ENCODE measurements at places on chromosomes 12 and 14.

GRCh38 chr14:23160924-23161522 is 22.4 kb downstream of the SLC7A8 start:
- no peak for DNase-seq

- peak; percentile 38 for DNase-seq
These were observed 102.2 kb downstream of the ERC1 start for GRCh38 chr12:1093166-1093751.

- no peak for DNase-seq
These were observed 42.4 kb downstream of the CACNA2D4 start for GRCh38 chr12:1876086-1876485.

DNA sequence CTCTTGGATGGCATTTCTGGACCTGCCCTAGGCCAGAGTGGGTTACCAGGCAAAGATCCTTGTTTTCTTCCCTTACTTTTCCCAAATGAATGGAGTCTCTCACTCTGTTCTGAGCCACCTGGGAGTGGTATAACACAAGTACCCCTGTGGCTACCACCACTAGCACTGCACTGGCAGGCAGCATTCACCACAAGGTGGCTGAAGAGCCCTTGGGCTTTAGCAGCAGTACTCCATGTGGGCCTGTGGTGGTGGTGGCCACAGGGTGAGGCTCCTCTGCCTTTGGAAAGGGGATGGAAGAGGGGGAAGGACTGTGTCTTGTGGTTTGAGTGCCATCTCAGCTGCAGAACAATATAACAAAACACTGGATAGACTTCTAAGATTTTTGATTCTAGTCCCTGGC is 38.1 kb upstream of the LMNTD1 start:
- no peak for DNase-seq

- no peak for DNase-seq
These were observed 198.7 kb upstream of the PLEKHG7 start for GRCh38 chr12:92503971-92504593.

GRCh38 chr14:80427101-80427500 is 215.8 kb upstream of the DIO2 start:
- DNase-seq: no peak

DNA sequence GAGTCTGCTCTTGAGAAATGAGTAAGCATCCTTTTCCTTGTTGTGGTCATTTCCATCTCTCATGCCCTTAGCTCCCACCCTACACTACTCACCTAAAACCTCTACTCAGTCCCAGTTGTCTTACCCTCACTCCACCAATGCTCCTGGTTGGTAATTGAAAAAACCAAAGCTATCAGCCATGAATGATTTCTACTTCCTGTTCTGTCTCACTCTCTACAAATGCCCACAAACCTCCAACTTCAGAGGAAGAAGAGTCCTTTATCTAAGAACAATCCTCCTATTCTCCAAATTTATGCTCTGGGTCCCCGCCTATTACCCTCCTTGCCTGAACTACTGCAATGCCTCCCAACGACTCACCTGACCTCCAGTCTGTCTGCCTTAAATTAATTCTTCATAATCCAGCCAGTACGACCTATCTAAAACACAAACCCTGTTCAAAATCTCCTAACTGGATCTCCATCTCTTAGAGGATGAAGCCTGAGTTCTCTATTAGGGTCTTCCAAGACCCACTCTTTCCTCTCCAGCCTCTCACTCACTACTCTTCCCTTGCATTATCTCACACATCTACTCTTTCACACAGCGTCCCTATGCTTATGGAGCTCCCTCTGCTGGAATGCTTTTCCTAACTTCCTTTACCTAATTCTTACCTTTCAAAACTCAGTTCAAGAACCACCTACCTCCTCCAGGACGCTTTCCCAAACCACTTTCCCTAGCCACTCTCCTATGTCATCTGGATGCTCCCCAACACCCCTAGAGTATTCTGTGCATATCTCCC is 2.2 kb downstream of the DHRS1 start:
- no peak for DNase-seq

DNA sequence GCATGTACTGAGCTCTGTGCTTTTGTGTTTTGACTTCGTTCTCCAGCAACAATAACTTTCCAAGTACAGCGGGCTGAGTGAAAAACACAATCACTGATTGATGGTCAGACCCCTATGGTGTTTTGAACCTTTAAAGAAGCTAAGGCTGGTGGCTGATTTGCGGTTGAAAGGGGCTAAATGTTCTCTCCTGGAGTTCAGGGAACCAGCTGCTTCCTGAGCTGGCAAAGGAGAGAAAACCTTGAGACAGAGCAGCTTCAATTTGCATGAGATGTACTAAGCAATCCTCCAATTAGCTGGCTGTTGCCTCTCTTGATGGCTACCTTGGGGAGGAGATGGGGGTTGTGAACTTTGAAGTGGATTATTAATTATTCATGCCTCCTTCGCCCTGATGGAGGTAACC is 546.7 kb upstream of the SEL1L start:
- DNase-seq: no peak

DNA sequence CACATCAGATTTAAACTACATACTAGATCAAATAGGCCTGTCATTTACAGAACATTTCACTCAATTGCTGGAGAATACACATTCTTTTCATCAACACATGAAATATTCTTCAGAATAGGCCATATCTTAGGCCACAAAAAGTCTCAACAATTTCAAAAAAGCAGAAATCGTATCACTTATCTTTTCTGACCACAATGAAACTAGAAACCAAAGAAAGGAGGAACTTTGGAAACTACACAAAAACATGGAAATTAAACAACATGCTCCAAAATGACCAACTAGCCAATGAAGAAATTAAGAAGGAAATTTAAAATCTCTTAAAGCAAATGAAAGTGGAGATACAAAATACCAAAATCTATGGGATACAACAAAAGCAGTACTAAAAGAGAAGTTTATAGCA is 35.1 kb downstream of the PARP11 start:
- DNase-seq: no peak

GRCh38 chr14:99475179-99475578 is 5.5 kb downstream of the SETD3 start:
- DNase-seq: no peak

GRCh38 chr12:43221216-43221615 is 330.8 kb downstream of the ADAMTS20 start:
- DNase-seq: no peak

DNA sequence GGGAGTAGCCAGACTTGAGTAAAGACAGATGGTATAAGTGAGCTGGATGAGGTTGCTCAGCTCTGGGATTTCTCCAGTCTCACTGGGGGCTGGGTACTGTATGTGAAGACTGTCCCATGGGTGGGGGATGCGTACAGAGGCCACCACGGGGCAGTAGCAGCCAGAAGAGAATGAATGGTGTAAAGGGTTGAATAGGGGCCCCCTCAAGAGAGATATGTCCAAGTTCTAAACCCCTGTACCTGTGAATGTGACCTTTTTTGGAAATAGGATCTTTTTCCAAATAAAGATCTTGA is 21.8 kb upstream of the BCDIN3D start:
- DNase-seq: no peak

DNA sequence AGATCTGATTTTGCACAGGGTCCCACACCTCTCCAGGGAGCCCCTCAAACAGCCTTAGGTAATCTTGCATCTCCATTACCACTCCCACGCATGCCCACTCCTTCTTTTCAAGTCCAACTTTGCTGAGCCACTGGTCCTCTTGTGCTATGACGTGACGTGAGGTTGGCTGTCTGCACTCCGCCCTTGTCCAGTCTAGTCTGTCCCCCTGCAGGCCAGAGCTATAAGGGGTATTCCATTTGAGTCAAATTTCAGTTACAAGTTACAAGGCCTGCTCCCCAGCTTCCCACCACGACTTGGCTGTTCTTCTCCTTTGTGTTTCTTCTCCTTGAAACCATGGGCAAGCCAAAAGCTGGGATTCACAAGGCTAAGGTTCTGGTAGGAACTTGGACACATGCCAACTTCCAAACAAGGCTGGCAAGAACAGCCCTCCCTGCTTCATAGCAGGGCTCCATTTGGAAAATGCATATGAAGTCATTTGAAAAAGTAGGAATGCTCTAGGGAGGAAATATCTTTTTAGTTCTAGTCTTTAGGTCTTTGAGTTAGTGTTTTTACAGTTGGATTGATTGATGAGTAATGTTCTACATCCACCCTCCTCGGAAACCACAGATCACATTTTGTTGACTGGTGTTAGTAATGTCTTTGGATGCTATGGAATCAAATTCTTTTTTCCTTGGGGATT is 49.1 kb downstream of the KCNA1 start:
- no peak for DNase-seq

DNA sequence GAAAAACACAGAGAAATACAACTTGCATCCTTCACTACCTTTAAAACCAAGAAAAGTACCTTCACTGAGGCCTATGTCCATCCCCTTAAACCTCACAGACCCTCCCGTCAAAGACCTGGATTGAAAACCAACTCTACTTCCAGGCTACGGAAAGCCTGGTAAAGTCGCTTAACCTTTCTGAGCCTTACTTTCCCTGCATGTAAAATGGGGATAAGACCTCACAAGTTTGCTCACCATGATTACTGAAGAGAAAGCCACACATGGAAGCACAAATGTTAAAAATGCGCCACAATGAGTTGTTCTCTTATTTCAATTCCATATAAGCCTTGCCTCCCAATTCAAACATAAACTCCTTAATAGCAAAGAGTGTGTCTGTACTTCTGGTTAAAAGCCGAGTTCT is 8.4 kb downstream of the ACTN1 start:
- DNase-seq: no peak

GRCh38 chr12:107092669-107093416 is 506 bp downstream of the CRY1 start:
- DNase-seq: peak; percentile 83

DNA sequence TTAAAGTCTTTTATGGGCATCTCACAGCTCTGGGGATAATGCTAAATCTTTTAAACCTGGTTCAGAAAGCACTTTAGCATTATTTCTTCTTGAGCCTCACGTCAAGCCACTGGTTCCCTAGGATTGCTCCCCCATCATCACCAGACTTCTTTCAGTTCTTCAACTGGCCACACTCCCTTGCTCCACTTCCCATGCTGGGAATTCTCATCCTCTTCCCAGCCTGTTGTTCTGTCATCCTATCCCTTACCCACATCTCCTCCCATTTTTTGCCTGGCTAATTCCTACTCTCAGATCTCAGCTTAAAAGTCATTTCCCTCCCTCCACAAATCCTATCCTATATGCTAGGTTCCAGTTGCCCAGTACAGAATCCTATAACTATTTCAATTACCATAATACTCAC is 14.4 kb downstream of the FERMT2 start:
- DNase-seq: no peak

- no peak for DNase-seq
These were observed 15.6 kb downstream of the MVK start for GRCh38 chr12:109589240-109589590.

DNA sequence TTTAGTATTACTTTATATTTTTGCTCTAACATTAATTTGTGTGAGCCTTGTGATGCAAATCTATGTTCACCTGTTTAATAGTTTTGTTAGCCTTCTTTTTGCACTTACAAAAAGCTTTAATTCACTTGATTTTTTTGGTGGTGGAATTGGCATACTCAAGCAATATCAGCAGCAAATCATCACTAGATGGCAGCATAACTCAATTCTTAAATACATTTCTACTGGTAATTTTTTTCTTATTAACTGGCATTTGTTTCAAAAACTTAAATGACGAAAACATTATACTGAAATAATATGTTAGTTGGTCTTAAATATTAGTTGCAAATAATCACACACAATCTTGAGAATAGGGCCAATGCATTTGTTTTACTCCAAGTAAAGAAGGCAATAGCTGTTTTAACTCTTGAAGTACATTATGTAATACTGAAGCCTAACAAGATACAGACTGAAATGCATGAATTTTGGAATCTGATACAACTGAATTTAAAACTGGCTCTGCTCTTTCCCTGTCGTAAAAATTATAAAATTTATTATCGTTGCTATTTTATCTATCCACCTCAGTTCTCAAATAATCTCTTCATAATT is 151.5 kb downstream of the ATXN7L3B start:
- DNase-seq: no peak

GRCh38 chr14:92635896-92636295 is 112.5 kb downstream of the LGMN start:
- DNase-seq: no peak

GRCh38 chr12:81329085-81329484 is 251.2 kb downstream of the ACSS3 start:
- DNase-seq: no peak

Data from stimulated activated naive CD8-positive, alpha-beta T cell treated with anti-CD3 and anti-CD28 coated beads, Interleukin-15, amount 100 ng/mL, for 72 hours (primary cell).